Cortex of kidney (tissue), 1 donor: ENCODE measurements at places on chromosomes 5 and 9.

DNA sequence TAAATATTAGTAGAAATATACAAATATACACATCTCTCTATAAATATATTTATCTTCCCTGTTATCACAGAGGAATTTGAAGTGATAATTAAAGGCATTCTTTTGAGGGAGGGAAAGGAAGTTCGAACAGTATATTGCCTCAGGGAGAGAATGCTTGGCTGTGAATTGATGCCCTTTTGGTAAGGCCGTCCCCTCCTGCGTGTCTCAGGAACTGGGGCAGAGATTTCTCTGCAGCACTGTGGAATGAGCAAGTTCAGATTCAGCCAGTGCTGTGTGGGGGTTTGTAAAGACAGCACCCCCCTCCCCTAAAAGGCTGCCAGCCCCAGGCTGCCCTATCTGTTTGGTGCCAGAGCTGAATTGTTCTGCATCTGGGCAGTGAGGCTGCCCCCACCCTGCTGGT lies 42.0 kb downstream of the UBE2QL1 start:
- no peak for DNase-seq

- no peak for DNase-seq
Observed at GRCh38 chr5:181265092-181265671, 4.2 kb upstream of the TRIM52 start.

- DNase-seq = no peak
Observed at GRCh38 chr9:110468950-110469349, 110.6 kb downstream of the SVEP1 start.

GRCh38 chr5:75678155-75678554 lies 39.1 kb downstream of the POC5 start:
- no peak for DNase-seq

DNA sequence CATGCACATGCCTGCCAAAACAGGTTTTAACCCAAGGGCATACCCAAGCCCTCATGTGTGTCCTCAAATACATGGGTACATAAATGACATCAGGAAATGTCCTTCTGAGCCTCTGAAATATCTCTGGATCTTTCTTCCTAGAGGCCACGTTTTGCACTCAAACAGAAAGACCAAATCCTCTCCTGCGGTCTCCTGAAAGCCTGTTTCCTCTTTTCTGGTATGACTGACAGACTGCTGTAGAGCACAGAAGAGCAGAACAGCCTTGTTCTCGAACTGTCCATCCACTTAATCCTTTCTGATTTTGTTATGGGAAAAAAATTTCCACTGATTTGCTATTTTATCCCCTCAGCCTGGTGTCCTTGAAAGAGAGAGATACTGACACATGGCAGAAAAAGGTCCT lies 107.2 kb downstream of the ASTN2 start:
- DNase-seq = no peak

GRCh38 chr9:113399646-113400200 lies 1.4 kb downstream of the ALAD start:
- no peak for DNase-seq

DNA sequence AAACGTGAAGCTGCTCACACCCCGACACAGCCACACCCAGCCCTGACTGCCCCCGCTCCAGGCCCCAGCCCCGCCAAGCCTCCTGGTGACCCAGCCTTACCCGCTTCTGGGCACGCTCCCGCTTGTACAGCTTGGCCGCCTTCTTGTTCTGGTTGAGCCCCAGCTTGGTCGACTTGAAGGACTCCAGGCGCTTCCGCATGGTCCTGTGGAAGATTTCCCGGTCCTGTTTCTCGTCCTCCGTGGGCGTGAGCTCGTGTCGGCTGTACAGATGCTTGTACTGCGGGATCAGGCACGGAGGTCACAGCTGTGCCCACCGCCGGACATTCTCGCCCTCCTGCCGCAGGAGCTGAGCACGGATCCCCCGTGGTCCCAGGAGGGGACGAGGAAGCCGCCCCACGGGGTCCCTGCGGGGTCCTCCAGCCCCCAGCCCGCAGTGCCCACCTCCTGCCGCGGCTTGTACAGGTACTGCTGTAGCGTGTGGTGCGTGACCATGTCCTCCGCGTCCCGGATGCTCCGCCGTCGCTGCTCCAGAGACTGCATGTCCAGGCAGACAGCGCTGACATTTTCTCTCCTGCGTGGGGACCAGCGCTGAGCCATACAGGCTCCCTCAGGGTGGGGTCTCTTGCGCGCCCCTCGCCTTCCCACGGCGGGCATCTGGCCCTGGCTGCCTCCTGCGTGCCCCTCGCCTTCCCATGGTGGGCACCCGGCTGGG lies 33.3 kb downstream of the EXOC3 start:
- no peak for DNase-seq
